Thyroid gland (tissue), 4 donors: ENCODE measurements at places on chromosomes 6 and 20. TPM values are rescaled to one million over a fixed set of nuclear protein-coding genes. Genes with fewer than 3 reads are reported as not detected.

DNA sequence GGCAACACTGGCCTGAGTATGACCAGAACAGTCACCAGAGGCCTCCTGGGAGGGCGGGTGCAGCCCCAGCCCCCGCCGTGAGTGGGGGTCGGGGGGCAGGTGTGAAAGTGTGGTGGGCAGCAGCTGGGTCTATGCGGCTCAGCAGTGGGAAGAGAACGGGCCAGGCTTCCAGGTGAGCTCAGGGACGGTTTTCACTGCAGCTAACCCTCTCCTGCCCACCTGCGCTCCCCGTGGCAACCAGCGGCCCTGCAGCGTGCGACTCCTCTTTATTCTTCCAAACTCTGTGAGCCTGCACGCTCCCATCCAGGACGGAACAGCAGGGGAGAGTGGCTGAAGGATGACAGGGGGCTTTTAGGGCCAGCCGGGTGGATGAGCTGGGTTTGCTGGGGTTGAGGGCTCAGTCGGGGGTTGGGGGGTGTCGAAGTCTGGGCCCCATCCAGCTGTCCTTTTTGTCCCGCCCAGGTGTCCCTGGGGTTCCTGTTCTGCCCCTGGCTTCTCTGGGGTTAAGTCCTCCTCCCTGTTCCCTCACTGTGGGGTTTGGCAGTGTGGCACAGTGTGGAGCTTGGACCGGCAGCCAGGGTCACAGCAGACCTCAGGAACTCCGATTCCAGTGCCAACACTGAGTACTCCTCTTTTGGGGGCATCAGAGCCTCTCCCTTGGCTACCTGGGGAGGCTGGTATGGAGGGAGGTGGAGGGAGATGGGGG, 859 bp upstream of the BIRC7 start:
- no peaks in the 10 kb centered on the region for H3K36me3 ChIP-seq
- H3K27ac ChIP-seq, result no peak overlapping the region
- no peak overlapping the region for H3K4me3 ChIP-seq
- H3K27me3 ChIP-seq, result no peaks in the 10 kb centered on the region

- no peaks in the 10 kb centered on the region for H3K36me3 ChIP-seq
- DNase-seq, result no peak
- H3K4me3 ChIP-seq, result no peak overlapping the region
- H3K27ac ChIP-seq, result no peak overlapping the region
- H3K27me3 ChIP-seq, result no peaks in the 10 kb centered on the region
- H3K4me1 ChIP-seq, result no peaks in the 10 kb centered on the region
Observed at GRCh38 chr6:98514073-98514720, 320.2 kb upstream of the POU3F2 start.

DNA sequence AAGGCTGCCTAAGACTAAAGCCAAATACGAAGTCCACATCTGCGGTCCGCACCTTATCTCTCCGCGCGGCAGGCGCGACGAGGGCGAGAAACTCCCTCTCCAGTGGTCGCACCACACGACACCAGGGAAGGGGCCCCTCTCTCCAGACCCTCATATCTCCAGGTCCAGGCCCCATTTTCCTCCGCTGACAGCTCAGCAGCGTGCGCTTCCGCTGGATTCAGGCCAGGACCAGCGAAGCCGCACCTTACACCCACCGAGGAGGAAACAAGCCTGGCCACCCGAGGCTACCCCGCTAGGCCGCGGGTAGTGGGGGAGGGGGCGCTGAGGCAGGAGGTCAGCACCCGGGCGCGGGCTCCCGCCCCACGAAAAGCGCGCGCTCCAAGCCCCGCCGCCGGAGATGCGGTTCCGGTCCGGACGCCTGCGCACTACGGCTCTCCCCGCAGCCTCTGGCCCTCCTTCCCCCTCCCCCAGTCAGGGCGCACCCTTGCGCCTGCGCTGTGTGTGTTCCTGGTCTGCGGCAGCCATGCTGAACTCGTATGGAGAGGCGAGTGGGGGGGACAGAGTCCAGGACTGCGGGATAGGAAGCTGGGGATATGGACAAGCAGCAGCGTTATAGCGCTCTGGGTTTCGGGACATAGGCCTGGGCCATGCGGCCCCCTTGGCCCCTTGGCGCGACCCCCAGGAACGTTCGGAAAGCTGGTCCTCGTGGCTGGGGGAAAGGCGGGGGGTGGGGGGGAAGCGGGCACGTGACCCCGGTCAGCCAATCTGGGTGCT, at the start of gene BRD2:
Gene BRD2, plus strand, starts transcription at position 502 of the 774 bp plus-strand sequence. CDS start 4,305 bp downstream, outside the sequence.
- H3K36me3 ChIP-seq, result peaks cover 7% of the 10 kb centered on the region
- DNase-seq, result peak; percentile 98
- H3K4me3 ChIP-seq, result peak within 1 kb of the TSS; percentile 88
- H3K27ac ChIP-seq, result peak within 1 kb of the TSS; percentile 100

GRCh38 chr6:117933471-117933870, 26.4 kb downstream of the SLC35F1 start:
- no peak overlapping the region for H3K4me3 ChIP-seq
- H3K27ac ChIP-seq, result no peak overlapping the region
- DNase-seq, result no peak
- H3K27me3 ChIP-seq, result no peaks in the 10 kb centered on the region

GRCh38 chr20:35595901-35596300, 19.7 kb upstream of the SPAG4 start:
- no peaks in the 10 kb centered on the region for H3K36me3 ChIP-seq
- H3K4me1 ChIP-seq, result peaks cover 4% of the 10 kb centered on the region
- H3K27me3 ChIP-seq, result no peaks in the 10 kb centered on the region
- no peak overlapping the region for H3K27ac ChIP-seq

DNA sequence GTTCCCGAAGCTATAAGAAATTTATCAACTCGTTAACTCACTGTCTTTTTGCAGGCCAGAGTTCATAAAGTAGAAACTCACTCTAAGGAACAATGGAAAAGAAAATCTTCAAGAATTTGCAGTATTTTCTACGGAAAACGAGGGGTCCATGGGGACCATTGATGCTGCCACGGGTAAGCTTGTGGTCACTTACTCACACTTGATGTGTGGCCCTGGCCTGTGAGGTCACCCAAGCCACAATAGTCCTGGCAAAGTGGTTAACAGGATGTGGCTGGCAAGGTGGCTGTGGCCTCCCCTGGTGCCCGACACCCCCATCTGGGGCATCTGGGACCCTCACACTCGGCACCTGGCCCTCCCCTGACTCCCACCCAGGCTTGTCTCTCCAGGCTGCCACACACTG, 123.4 kb downstream of the C6orf118 start:
- H3K4me1 ChIP-seq, result no peaks in the 10 kb centered on the region
- no peak overlapping the region for H3K27ac ChIP-seq
- H3K36me3 ChIP-seq, result no peaks in the 10 kb centered on the region
- no peak overlapping the region for H3K4me3 ChIP-seq
- no peak for DNase-seq

- H3K4me3 ChIP-seq, result no peak overlapping the region
- no peak overlapping the region for H3K27ac ChIP-seq
- peaks cover under 1% of the 10 kb centered on the region for H3K36me3 ChIP-seq
- no peak for DNase-seq
- H3K27me3 ChIP-seq, result no peaks in the 10 kb centered on the region
Observed at GRCh38 chr6:87261534-87261933, 60.9 kb upstream of the SMIM8 start.

- H3K4me3 ChIP-seq, result no peak overlapping the region
- peak; percentile 28 for DNase-seq
- H3K4me1 ChIP-seq, result peaks cover 26% of the 10 kb centered on the region
- H3K27me3 ChIP-seq, result no peaks in the 10 kb centered on the region
- H3K27ac ChIP-seq, result peak overlapping the region; percentile 19
Observed at GRCh38 chr6:107399935-107400334, 59.4 kb downstream of the PDSS2 start.

MEP1A gene
- total RNA-seq, result not detected

RAMACL gene
- 13.4 TPM for total RNA-seq
